ENCODE measurements at places on chromosomes 7 and 10.

- DNase-seq: peak; percentile 14
Measured at GRCh38 chr7:93048136-93048930, 69.4 kb downstream of the SAMD9 start.

- no peak for DNase-seq
Measured at GRCh38 chr7:47741984-47742383, 160.1 kb upstream of the TNS3 start.

GRCh38 chr10:31290386-31290785, 28.6 kb upstream of the ZEB1 start:
- no peak for DNase-seq

GRCh38 chr7:139990571-139991268, 72.0 kb downstream of the PARP12 start:
- no peak for DNase-seq

DNA sequence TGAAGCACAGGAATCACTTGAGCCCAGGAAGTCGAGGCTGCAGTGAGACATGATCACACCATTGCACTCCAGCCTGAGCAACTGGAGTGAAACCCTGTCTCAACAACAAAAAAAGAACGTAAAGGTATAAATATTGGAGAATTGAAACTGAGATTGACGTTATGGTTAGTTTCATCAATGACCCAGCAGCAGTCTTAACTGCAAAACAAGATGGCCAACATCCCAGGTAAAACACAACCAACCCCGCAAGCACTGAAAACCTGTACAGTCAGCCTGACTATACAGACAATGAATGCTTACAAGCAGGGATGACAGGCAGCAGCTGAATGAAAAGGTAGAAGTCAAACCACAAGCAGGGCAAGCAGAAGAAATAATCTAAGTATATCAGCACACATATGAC, 34.7 kb downstream of the WAPL start:
- DNase-seq: no peak

DNA sequence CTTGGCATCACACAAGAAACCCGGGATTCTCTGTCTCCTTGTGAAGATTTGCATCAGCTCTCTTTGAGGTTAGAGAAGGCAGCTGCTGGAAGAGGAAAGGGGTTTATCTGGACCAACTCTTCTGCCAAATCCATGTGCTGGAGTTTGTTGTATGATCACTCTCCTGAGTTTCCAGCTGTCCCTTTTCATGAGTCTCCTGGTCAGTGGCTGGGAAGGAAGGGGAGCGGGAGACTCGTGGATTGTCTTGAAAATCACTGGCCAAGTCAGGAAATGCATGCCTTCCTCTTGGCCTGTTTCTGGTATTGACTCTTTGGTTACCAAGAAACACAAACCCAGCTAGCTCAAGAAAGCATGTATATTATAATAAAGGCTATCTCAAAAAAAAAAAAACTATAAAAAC, 38.8 kb downstream of the TACR2 start:
- DNase-seq: no peak

DNA sequence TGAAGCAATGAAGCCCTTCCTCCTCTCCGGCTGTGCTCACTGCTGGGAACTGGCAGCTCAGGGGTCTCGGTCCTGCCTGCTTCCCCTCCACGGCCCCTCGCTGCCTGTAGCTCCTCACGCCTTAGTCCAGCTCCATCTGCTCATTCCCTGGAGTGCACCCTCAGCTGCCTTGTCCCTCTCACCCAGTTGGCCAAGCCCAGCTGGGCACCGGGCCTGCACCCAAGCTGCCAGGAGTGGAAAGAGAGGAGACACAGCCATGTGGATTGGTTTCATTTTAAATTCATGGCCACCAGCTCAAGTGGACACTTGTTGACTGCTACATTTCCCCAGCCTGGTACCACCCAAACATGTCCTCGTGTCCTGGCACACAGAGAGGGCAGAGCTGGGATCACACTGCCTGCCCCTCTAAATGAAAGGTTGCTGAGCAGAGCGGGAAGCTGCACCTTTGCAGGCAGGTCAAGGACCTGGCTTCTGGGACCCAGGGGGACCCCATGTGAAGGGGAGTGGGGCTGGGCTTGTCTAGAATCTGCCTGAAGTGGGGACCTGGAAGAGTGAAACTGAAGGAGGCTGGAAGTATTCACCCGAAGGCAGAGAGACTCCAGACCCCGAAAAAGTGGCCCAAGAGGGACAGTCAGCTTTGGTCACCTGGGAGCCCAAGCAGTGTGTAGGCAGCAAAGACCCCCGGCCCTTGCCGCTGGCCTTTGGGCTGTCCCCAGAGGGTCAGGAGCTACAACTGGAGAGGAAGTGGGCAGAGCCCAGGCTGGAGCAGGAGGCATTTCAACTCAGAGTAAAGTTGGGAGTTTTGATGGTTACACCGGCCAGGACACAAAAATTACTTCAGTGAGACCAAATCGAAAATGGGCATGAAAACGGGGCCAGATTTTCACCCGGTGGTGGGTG, 15.0 kb upstream of the BNIP3 start:
- DNase-seq: no peak

- no peak for DNase-seq
Measured at GRCh38 chr7:75847707-75848106, 31.1 kb upstream of the RHBDD2 start.
